ENCODE measurements at places on chromosomes 2 and 18.

DNA sequence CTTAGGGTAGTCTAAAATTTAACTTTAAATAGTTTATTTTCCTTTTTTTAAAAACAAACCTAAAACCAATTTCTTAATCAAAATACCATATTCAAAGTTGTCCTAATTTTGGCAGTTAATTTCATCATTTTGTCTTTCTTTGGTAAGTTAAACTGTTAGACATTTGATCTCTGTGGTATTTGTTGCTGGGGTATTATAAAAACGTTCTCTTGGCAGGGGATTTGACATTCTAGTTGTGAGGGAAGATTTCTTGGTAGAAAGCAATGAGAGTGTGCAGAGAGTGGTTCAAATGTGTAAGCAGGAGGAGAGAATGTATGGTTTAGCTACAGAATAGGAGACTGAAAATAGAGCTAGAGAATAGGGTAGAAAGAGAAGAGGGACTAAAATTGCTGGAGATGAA lies 14.6 kb downstream of the GULP1 start:
- no peak for DNase-seq

DNA sequence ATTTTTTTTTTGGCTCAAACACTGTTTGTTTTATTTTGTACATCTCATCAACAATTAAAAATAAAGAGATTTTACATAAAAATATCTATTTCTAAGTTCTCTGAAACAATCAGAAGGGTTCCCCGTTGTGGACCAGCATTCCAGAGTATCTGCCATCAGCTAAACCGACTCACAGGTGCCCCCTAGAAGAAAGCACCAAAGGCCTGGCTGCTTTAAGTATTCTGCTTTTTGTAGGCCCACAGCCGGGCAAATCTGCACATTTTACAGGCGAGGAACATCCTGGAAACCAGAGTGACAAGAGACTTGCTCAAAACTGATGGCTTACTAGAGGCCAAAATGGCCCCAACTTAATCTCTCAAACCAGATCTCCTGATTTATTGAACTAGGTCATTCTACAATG lies 82.2 kb upstream of the SETBP1 start:
- DNase-seq, result no peak

- peak; percentile 95 for DNase-seq
These were observed 155.5 kb upstream of the ACVR2A start for GRCh38 chr2:147689220-147689909.

GRCh38 chr18:66548747-66549146 lies 55.1 kb downstream of the CDH19 start:
- DNase-seq, result no peak

DNA sequence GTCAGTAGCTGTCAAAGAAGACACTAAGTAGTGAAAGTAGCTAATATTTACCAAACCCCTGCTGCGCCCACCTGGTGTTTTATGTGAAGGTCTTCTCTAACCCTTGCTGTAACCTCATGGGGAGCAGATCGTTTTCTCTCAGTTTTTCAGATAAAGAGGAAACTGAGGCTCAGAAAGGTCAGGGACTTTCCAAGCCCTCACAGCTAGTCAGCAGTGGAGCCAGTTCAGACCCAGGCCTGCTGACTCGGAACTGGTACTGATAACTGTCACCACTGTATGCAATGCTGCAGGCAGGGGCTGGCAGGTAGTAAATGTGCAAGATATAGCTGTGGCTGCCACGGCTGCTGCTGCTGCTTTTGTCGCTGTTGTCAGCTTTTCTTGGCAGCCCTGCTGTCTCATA lies 69.1 kb downstream of the LRRFIP1 start:
- peak; percentile 27 for DNase-seq

- DNase-seq, result no peak
These were observed 6.9 kb upstream of the SLC11A1 start for GRCh38 chr2:218375212-218375611.

GRCh38 chr18:34590503-34590902 lies 119.6 kb upstream of the DTNA start:
- no peak for DNase-seq

DNA sequence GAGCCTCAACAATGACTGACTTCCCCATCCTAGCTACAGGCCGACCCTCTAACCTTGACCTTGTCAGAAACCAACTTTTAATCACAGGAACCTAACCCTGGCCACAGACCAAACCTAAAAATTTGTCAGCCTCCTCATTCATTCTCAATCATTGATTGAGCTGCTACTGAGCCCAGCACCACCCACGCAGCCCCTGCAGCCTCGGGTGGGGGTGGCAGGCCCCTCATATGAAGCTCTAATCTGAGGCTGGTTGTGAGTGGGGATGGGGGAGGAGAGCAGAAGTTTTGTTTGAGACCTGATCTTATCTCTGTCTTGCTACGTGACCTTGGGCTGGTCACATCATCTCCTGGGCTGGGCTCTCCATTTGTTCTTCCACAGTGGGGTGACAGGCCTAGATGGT lies 99.5 kb upstream of the EPAS1 start:
- DNase-seq, result no peak

DNA sequence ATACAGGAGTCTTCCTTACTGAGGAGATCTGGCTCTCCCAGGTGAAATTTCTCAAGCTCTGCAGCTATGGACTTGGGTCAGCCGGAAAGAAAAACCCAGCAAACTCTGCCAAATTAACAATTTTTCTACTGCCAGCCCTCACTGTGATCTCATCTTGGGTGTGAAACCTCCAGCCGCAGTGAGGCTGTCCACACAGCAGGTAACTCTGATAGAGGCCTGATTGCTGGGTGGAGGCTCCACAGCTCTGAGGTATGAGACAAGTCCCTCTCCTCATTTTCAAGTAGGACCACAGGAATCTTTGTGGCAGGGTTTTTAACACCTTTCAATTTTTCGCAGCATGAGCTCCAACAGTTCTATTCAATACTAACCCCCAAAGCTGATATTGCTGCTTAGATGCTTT lies 430.6 kb upstream of the RAB6C start:
- no peak for DNase-seq

DNA sequence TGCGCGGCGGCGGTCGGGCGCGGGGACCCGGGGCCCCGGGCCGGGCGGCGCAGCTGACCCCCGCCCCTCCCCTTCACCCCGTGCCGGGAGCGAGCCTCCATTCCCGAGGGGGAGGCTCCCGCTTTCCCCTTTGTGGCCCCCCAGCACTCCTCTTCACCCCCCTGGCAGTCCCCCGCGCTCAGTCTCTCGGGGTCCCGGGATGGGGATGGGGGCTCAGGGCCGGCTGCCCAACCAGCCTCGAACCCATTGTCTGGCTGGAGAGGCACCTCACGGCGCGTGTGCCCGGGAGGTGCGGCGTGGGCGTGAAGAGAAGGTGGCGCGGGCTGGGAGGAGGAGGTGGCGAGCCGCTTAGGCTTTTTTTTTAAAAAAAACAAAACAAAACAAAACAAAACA lies 748 bp downstream of the FMNL2 start:
- DNase-seq, result no peak
